ENCODE measurements at places on chromosomes 11 and 22.
A peak's percentile ranks its signal among the peaks of the same experiment; 100 is the strongest.

DNA sequence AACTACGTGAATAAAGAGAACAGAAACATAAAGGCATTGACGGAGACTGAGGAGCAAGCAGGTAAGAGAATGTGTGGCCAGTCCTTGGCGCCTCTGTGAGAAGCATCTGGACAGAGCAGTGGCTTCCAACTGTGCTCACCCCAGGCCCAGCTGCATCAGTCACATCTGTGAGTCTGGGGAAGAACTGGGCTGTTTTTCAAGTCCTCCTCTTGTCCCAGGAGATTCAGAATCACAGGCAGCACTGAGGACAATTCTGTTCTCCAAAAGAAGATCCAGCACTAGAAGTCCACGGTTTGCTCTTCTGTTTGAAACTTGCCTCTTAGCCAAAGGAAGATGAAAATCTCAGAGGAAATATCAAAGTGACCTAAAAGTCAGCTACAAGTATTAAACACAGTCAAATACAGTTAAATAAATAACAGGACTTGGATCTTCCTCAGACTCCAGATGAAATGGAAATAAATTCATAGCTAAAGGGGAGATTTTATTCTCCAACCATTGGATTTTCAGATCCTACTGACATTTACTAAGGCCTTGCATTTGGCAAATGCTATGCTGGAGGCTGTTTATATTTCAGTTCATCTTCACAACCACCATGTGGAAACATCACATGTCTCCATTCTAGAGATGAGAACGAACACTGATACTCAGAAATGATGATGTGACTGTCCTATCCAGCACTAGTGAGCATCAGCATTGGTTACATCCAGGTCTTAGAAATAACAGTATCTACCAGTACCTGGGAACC is 14.1 kb downstream of the FAM181B start:
- no peak for DNase-seq

- no peak for DNase-seq
Observed at GRCh38 chr22:20868025-20868962, 9.5 kb downstream of the SNAP29 start.

DNA sequence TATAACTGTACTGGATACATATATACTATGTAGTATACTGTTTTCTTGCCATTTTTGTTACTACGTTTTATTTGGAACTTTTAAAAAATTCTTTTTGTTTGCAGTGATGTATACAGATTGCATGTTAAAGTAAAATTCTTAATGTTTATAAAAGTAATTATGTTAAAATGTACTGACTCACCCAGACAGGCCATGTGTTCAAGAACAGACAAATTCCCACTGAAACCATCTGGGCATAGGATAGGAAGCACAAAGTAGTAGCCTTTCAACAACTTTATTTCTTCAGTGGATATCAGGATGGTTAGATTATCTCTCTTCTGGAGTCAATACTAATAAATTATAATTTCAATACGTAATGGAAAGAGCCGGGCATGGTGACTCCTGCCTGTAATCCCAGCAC is 19.8 kb downstream of the PRMT3 start:
- DNase-seq = no peak

GRCh38 chr11:112523477-112523876 is 262.8 kb upstream of the PLET1 start:
- DNase-seq = no peak

DNA sequence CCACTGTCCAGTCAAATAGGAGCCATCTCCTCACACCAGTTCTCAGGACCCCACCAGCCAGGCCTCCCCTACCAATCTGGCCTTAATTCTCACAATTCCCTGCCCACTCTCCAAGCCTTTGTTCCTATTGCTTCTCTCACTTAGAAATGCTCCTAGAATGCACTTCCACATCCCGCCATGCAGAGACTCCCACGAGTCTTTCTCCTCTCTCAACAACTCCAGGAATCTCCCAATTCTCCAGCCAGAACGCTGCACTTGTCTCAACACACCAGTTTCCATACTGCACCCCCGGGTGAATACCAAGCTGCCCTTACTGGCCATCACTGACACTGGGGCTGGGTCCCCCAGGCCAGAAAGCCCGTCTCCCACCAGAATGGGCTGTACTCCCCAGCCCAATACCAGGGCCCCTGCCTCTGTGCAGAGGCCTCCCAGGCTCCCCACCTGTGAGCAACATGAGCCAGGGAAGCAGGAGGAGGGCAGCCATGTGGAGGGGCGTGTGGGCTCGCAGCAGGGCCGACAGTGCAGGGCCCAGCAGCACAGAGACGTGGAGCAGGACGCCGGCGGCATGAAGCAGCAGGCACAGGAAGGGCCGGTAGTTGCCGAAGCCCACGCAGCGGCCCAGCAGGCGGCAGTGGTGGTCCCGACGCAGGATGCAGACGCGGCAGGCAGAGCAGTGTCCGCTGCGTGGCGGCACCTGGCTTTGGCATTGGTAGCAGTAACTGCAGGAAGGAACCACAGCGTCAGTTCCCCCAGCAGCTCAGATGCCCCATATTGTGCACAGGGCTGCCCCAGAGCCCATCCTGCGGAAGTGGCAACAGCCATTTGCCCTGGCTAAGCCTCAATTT is 2.4 kb downstream of the ZDHHC24 start:
- no peak for DNase-seq

- no peak for DNase-seq
Observed at GRCh38 chr11:68312117-68312779, at the start of gene LRP5. LRP5 (plus strand) TSS chr11:68312591; CDS start chr11:68312715, 124 bp downstream.

- no peak for DNase-seq
Observed at GRCh38 chr22:23532731-23533130, 47.4 kb downstream of the IGLL1 start.

- no peak for DNase-seq
Observed at GRCh38 chr11:22177186-22177585, 15.7 kb upstream of the ANO5 start.

GRCh38 chr11:15342163-15342562 is 227.4 kb downstream of the INSC start:
- DNase-seq = no peak

DNA sequence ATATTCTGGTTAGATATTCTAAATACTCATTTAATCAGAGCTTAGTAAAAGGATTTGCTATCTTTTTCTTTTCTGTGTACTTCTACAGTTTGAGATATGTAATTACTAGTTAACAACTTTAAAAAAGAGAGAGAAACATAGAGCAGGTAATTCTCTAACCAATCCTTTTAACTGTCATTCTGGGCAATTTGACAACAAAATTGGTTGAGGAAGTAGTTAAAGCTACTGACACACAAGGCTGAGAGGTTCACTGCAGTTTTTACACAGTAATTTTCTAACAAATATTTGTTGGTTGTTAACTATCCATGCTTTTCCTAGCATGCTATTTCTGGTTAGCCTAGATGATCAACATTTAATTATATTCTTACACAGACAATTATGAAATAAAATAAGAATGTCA is 3.6 kb downstream of the SOX6 start:
- DNase-seq = no peak

DNA sequence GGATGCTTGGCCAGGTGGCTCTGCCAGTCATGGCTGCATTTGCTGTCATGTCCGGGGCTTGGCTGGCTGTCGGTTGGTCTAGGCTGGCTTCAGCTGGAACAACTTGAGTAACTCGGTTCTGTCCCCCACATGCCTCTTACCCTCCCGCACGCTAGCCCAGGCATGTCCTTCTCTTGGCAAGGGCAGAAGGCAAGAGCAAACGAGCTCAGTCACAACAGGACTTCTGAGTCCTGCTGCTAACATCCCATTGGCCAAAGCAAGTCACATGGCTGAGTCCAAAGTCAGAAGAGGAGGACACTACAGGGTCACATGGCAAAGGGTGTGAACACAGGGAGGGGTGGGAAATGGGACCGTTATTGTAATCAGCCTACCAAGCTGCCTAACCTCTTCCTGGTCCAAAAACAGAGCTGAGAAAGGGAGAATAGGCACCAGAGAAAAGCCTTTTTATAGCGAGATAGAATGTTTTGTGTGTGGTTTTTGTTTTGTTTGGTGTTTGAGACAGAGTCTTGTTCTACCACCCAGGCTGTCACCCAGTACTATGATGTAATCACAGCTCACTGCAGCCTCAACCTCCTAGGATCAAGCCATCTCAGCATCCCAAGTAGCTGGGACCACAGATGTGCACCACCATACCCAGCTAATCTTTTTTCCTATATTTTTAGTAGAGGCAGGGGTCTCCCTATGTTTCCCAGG is 81.9 kb downstream of the MN1 start:
- DNase-seq = peak; percentile 49

DNA sequence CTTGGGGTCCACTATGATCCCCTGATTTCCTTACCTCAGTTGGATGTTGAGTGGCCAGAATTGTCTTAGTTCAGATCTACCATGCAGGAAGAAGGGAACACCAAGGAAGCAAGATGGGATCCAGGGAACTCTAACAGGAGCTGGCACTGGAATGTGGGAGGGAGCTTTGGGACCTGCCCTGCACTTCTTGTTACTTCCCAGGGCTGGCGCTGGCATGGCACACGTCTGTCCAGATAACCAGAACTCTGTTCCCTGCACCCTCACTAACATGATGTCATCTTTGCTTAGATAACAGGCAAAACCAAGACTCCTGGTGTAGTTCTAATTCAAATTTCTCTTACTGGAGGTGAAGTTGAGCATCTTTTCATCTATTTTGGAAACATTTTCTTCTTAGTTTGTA is 550.0 kb downstream of the MN1 start:
- no peak for DNase-seq

GRCh38 chr11:101741061-101741460 is 157.3 kb upstream of the TRPC6 start:
- no peak for DNase-seq

DNA sequence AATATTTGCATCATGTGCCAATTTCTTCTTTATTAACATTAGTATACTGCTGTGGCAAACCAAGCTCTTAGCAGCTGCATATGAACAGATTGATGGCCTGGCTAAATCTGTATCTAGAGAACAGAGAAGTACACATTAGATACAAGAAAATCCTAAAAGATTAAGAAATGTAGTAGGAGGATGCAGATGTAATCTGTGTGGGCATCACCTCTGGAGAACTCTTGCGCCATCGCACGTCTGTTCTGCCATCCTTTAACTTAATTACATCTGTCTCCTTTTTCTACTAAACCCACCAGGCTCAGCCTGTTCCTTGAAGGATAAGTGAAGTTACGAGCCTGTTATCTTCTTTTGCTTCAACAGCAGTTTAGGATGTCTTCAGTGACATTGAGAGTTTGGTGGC is 196.4 kb upstream of the PITPNB start:
- DNase-seq = no peak

DNA sequence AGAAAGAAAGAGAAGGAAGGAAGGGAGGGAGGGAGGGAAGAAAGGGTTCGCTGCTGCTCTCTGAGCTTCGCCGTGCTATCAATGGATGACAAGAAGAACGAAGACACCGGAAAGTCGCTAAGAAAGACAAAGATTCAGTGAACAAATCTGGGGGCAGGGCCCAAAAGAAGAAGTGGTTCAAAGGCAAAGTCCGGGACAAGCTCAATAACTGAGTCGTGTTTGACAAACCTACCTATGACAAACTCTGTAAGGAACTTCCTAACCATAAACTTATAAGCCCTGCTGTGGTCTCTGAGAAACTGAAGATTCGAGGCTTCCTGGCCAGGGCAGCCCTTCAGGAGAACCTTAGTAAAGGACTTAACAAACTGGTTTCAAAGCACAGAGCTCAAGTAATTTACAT is 2.9 kb upstream of the TTLL1 start:
- DNase-seq = no peak

DNA sequence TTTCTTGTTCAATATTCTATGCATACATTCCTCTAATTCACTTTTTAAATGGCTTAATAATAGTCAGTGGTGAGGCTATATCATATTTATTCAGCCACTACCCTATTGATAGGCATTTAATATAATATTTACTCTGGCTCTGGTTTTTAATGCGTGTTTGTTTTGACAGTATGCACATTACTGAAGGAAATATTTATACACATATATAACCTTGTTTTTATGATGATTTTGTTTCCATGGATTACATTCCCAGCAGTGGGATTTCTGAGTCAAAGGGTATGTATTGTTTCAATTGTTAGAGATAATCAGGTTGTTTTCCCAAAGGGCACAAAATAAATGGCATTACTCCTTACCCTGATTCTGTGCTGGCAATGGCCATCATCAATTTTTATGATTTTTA is 105.8 kb downstream of the UVRAG start:
- DNase-seq = no peak

DNA sequence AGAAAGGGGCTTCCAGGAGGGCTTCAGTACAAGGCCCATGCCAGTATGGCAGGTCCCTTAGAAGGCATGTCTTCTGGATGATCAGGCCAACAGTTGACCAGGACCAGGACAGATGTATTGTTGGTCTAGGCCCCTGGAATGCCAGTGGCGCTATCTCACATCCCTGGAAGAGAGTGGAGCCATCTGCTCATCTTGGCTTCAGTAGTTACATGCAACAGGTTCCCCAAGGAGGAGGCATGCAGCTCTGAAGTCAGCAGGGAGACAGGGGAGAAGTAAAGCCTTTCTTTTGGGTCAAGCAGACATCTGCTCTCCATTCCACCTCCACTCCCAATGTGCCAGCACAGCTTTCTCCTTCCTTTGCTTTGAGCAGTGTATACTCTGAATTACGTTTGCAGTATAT is 244.1 kb downstream of the KIRREL3 start:
- DNase-seq = no peak

DNA sequence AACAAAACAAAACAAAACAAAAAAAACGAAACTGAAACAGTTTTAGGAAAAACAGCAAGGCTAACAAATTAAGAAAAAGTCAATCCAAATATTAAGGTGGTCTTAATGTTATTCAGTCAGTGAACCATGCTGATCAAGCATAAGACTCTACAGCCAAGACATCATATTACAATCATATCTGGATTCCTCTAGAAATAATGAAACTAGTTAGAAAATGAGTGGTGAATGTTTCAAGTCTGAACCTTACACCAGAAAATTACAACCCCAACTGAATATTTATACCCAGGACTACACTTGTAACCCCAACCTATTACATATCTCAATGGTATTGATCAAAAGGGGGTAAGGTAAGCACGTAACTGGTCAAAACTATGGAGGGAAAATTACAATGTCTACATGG is 48.8 kb downstream of the ACAT1 start:
- no peak for DNase-seq

DNA sequence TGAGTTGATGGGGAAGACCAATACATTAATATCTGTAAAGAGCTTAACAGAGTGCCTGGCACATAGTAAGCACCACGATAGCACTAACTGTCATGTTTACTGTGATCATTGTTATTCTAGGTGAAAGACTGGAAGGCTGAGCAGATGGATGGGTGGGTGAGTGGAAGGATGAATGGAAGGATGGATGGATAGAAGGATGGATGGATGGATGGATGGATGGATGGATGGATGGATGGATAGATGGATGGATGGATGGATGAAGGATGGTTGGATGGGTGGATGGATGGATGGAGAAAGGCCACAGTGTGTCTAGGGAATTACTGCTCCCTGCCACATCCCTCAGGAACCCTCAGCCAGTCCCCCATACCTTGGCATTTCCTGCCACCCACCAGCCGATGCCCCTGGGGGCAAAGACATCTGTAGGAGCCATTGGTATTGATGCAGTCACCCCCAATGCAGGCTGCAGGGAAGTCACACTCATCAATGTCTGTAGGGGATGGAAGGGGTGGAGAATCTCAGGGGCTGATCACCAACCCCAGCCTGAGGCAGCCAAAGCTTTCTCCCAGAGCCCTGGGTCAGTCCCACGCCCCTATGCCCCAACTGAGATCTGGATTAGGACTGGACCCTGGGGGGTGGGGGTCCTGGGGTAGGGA is 15.3 kb downstream of the LTBP3 start:
- DNase-seq = no peak

GRCh38 chr11:111091321-111091938 is 154.1 kb upstream of the POU2AF2 start:
- DNase-seq = no peak

- no peak for DNase-seq
Observed at GRCh38 chr11:21426931-21427330, 757.5 kb downstream of the NELL1 start.

GRCh38 chr11:43825217-43825816 is 55.3 kb upstream of the ALKBH3 start:
- DNase-seq = no peak
